ENCODE measurements at places on chromosomes 13 and 19.
A peak's percentile ranks its signal among the peaks of the same experiment; 100 is the strongest.

- DNase-seq = no peak
Observed at GRCh38 chr13:96677029-96677428, 317.2 kb downstream of the OXGR1 start.

- DNase-seq = peak; percentile 66
Observed at GRCh38 chr19:53903055-53903680, 5.9 kb upstream of the CACNG7 start.

GRCh38 chr13:80666782-80667552, 326.0 kb upstream of the SPRY2 start:
- DNase-seq = no peak

DNA sequence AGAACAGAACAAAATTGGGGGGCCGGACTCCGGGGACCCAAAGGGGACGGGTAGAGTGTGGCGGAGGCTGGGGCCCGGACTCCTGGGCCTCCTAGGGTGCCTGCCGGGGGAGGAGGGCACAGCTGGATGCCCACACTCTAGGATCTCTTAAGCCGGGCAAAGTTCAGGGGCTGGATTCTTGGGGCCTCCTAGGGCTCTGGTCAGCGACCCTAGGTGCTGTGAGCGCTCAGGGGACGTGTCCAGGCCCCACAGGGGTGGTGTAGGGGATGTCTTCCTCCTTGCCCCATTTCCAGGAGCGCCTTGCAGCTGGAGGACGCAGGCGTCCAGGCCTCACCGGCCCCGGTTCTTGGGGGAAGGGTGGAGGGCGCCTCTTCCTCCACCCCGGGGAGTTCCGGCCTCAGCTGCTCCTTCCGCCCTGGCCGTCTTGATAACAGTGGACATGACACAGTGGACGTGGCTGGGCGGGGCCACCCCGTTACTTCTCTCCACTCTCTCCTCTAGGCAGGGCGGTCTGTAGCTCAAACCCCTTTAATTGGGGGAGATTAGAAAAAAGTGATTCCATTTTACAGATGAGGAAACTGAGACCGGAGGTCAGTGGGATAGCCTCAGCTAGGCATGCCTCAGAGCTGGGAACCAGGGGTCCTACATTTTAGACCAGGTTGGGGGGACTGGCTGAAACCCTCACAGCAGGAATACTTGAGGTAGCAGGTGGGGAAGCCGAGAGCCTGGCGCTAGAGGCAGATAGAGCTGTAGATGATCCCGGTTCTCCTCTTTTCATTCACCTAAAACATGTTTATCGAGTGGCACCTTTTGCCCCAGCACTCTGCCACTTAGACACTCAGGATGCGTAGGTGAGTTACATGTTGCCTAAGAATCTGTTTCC, 705 bp downstream of the STXBP2 start:
- DNase-seq = peak; percentile 9

DNA sequence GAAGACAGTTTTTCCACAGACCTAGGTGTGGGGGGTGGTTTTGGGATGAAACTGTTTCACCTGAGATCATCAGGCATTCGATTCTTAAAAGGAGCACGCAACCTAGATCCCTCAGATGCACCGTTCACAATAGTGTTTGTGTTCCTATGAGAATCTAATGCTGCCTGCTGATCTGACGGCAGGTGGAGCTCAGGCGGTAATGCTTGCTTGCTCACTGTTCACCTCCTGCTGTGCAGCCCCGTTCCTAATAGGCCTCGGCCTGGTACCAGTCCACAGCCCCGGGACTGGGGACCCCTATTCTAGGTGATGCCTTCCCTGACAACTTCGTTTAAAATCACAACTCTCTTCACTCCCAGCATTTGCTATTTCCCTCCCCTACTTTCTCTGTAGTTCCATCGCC, 149.6 kb downstream of the IER2 start:
- DNase-seq = no peak

DNA sequence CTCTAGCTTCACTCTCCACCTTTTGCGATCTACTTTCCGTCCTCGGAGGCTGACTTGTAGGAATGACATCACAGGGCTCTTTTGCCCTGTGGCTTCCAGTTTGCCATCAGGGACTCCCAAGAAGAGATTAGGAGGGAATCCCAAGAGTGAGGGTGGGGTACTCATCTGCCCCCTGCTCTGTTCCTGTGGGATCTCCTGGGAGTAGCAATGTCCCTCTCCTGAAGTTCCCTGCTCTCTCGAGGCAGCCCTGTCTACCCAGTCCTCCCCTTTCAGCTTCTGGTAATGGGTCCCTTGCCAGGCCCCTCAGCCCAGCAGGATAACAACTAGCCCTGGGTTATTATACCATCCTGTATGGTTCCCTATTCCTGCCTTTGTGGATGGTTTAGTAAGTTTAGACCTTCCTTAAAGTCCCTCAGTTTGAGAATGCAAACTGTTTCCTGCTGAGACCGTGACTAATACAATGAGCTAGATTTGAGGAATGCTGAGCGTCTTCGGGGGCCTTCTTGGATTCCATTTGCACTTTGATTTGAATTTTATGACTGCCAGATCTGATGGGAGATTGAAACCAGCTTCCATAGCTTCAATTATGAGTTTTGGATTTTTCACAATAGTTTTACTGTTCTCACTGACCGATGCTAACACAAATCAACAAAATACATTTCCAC, 73.7 kb upstream of the IPO5 start:
- DNase-seq = no peak

DNA sequence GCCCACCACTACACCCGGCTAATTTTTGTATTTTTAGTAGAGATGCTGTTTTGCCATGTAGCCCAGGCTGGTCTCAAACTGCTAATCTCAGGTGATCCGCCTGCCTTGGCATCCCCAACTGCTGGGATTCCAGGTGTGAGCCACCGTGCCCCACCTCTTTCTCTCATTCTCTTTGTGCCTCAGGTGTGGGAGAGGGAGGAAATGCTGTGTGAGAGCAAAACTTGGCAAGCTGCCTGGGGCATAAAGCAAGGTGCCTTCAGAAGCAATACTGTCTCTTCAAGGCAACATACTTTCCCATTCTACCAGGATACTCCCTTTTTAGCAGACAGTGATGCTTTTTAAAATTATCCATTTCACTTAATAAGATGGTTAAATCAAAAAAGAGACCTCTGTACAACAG, 53.2 kb upstream of the RFC3 start:
- no peak for DNase-seq

- peak; percentile 20 for DNase-seq
Observed at GRCh38 chr13:25771641-25772478, 280.0 kb downstream of the SHISA2 start.

DNA sequence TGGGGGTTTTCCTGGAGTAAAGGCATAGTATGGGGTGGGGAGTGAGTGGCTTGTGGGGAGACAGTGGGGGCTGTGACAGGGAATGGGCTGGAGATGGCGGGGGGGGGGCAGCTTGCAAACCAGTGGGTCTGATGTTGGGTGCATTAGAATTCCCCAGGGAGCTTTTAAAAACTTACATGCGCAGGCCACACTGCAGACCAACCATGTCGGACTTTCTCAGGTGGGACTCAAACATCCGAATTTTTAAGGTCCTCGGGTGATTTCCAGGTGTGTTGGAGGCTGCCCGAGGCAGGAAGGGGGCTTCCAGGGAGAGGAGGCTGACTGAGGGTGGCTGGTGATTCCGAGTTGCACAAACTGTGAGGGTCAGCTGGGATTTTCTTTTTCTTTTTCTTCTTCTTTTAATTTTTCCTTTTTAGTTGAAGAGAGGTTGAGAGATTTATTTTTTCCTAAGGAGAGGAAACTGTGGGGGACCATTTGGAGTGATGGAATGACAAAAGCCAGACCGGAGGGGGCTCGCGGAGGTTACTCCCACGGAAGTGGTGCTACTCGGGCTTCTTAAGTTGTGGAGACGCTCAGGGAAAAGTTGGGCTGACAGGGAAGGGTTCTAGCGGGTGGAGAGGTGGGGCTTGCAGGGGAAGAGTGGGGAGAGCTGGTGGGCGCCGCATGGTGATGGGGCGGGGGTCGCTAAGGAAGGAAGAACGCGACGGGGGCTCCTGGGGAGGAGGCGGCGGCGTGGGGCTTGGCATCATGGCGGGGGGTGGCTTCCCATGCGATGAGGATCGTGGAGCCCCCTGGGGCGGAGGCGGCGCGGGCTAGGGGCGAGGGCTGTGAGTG, 997 bp upstream of the CACNG8 start:
- DNase-seq = no peak

DNA sequence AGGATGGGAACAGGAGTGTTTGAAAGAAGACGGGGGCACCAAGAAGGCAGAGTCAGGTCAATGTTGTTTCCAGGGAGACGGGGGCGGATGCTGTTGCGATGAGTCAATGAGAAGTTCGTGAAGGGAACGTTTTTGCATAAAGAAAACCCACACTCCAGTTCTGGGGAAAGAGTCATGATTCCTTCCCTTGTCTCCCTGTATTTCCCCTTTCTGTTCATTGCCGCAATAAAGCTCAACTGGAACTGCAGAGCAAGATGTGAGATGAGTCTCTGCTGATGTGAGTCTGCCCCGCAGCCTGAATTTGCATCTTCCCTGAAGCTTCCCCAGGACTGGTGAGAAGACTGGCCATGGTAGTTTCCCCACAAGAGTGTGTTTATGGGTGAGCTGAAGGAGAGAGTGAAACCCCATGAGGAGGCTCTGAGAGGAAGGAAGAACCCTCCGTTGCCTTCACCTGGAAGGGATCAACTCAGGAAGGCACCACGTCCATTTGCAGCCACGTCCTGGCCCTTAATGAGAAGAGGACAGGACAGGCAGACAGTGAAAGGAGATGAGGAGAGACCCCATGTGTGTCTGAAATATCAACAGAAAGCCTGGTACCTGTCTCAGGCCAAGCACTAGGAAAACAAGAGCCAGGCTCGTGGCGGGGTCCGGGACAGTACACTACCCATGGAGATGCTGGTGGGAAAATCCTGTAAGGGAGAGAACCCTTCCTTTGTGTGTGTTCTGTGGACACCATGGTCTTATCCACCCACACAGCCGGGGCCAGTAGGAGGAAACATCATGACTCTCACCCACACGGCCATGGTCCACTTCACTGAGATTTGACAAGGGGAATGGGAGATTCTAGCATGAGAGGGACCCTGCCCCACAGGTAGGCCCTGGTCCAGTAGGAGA, 13.7 kb downstream of the LILRA1 start:
- DNase-seq = no peak

DNA sequence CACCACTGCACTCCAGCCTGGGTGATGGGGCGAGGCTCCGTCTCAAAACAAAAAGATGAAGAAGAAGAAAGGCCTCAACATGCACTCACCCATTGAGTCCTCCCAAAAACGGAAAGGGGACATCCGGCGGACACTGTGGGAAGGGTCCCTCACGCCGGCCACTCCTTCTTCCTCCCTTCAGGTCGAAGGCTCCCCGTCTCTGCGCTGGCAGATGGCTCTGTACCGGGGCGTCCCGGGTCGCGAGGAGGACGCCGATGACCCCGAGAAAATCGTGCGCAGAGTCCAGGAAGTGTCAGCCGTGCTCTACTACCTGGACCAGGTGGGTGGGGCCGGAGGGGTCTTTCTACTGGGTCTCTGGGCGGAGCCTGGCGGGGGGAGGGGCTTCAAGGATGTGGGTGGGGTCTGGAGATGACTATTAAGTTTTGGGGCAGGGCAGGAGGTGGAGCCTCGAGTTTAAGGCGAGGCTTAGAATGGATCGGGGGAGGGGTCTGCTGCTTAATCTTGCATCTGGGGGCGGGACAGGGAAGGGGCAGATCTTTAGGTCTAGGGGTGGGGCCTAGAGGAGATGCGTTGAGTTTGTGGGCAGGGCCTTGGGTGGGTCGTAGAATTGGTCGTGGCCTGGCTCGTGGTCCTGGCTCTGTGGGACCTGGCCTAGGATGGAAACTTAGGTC, 90.2 kb downstream of the MAP4K1 start:
- no peak for DNase-seq

DNA sequence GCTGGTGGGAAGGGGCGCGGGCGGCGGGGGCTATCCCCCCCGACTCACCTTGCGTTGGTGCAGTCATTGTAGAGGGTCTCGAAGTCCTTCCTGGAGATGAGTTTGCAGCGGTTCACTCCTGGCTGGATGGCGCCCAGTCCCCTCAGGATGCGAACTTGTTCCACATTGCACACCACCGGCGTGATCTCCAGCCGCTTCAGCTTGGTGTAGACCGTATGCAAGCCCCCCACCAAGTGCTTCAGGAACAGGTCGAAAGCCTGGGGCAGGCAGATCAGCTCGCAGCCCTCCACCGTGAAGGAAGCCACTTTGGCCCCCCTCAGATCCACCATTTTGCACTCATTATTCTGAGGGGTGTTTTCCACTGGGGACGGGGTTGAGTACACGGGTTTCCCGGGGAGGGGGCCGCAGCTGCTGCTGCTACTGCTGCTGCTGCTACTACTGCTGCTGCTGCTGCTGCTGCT, 1.1 kb downstream of the DACH1 start:
- DNase-seq = no peak

- DNase-seq = no peak
Observed at GRCh38 chr13:48456546-48456945, 43.6 kb upstream of the LPAR6 start.

- no peak for DNase-seq
Observed at GRCh38 chr19:16541526-16542044, 652 bp downstream of the CHERP start.

GRCh38 chr19:58554494-58555368, at the start of gene CHMP2A:
TSS of gene CHMP2A (minus strand) at chr19:58555105. CDS start at chr19:58554212, 893 bp downstream.
- peak; percentile 95 for DNase-seq

DNA sequence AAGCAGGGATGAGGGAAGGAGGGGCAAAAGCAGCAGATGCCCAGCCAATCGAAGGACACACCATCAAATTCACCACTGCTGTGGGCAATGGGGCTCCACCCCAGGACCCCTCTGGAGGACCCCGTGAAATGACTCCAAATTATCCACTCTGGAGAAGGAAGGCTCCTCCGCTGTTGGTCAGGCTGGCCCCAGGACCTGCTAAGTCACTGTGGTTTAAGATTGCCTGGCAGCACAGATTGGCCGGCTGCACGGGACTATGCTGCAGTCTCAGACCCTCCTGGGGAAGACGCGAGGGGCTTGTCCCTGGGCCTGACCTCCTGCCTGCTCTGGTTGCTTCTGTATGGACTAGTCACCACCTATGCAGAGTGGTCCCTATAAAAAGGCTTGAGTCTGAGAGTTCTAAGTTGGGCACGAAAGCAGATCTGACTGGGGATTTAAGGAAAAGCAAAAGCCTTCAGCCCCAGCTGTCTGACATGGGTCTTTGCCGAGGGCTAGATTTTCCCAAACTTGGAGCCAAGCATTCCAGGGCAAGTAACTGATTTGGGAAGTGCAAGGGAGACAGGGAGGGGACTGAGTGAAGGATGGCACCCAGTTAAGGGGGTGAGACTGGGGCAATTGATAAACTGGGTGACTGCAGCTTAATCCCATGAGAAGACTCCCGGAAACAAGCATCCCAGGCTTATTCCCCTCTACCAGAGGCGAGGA, 91.7 kb downstream of the TSHZ3 start:
- no peak for DNase-seq

- peak; percentile 10 for DNase-seq
Observed at GRCh38 chr13:64912141-64912540, 2318.0 kb downstream of the PCDH9 start.
